ENCODE measurements at places on chromosomes 2 and 18.

DNA sequence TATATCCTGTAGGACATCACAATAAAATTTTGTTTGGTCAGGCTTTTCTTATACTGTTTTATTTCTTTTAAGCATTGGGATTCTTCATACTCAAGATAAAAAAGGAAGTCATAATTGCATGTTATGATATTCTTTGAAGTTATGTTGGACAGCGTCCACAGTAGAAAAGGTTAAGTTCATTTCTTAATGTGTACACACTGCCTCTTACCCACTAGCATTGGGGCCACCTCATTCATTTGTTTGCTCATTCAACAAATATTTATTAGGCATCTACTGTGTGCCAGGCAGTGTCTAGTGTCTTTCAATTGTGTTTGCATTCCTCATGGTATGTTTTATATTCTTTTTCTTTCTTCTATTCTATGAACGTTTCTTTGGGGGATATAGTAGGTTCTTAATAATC, 70.2 kb downstream of the PTPRM start:
- no peak for DNase-seq

GRCh38 chr2:176494949-176495353, 225.7 kb downstream of the MTX2 start:
- no peak for DNase-seq

DNA sequence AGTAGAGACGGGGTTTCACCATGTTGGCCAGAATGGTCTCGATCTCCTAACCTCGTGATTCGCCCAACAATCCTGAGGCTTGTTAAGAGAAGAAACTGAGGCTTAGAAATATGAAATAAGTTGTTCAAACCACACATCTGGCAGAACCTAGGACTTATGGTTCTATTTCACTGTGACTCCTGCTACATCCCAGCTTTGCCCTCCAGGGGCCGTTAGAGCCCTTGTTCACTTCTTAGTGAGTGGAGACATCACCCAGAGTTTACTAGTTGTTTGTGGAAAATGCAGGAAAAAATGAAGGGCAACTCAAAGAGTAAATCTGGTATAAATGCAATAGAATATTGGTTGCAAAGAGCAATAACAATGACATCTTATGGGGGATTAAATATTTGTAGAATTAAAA, 43.9 kb downstream of the MARCHF4 start:
- DNase-seq = no peak

DNA sequence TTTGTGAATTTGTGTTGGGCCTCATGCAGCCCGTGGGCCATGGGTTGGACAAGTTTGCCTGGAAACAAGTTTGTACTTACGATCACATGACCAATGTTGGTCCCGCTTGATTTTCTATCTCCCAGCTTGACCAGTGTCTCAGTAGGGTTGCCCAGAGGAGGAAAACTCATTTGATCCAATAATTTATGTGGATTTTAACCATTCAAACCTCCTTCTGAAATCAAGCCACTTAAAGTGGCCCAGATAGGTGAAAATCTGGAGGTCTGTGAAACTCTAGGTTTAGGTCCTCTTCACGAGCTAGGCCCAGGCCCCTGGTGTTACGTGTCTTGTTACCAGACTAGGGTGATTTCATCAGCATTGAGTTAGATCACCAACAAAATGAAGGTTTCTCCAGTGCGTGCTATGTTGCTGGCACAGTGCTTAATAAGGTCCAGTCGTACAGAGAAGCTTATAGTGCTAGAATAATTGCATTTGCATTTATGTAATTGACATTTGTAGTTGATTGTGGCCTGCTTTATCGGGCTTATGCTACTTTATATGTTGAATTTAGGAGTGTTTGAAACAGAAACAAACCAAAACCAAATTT, 4.4 kb downstream of the ACTR2 start:
- peak; percentile 34 for DNase-seq

DNA sequence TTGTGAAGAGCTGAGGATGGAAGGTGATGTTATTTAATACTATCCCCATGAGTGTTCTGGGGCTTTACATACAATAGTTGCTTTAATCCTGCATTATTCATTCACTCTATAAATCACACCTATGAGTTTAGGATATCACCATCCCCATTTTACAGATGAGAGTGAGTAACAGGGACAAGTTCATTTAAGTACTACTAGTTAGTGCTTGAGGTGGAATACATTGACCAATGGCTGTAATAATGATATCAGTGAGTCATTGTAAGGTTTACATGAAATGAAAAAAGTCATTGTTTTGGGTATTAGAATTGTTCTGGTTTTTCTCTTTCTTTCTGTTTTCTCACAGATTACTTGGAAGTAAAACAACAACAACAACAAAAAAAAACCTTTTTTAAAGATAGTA, 42.5 kb downstream of the TANC1 start:
- no peak for DNase-seq

- DNase-seq = no peak
Observed at GRCh38 chr2:191691898-191692297, 14.0 kb downstream of the NABP1 start.

DNA sequence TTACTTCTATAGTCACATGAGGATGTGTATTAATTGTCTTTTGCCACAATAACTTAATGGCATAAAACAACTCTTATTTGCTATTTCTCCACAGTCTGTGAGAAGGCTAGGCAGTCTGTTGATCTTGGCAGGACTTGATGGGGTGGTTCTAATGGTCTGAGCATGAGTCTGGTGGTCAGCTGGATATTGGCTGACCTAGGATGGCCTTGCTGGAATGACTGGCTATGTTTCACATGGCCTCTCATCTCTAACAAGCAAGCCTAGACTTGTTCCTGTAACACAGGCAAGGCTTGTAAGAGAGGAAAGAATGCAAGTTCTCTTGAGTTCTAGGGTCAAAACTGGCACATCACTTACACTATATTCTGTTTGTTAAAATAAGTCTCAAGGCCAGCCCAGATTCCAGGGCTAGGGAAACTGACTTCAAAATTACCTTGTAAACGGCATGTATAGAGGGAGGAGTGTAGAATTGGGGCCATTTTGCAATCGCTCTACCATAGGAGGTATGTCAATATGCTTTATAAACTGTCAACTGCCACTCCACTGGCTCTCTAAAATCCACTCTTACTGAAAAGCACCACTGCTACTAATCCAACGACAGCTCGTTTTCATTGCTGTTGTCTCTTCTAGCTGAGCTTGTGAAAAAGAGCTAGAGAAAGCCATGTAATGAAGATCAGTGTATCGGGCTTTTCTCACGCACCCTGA, 325.0 kb upstream of the PKDCC start:
- DNase-seq = no peak

GRCh38 chr18:52325997-52326396, 14.0 kb upstream of the DCC start:
- no peak for DNase-seq

DNA sequence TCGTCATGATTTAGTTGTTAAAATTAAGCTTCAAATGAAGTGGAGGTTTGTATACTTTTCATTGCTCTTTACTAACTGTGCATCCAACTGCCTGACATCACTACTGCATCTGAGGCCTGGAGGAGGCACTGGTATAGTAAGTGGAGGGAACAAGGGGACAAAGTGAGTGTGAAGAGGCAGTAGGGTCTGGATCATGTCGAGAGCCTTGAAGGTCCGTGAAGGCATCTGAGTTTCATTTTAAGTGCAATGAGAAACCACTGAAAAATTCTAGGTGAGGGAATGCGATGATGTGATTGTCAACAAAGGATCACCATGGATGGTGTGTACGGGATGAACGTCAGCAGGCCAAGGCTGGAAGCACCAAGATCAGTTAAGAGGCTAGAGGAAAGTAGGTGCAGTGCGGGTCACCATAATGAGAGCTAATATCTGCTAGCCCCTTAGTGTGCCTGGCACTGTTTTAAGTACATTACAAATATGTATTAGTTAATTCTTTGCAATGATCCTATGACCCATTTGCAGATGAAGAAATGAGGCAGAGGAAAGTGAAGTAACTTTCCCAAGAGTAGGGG, 96.1 kb downstream of the CABYR start:
- no peak for DNase-seq

DNA sequence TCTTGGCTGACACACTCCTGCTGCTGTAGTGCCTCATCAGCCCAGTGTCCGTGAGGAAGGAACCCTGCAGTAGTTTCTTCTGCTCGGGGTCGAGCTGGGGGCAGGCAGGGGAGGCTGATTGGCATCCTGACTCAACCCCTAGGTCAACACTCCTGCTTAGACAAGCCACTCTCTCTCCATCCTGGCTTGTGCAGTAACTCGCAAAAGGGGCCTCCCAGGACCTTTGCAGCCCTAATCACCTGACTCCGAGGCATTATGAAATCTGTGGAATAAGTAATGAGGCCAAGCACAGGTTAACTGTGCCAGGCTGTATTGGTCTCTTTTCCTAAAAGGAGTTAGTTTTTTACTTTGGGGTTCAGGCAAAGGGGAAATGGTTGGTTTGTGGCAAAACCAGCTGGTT, 92.4 kb upstream of the ACAA2 start:
- no peak for DNase-seq

DNA sequence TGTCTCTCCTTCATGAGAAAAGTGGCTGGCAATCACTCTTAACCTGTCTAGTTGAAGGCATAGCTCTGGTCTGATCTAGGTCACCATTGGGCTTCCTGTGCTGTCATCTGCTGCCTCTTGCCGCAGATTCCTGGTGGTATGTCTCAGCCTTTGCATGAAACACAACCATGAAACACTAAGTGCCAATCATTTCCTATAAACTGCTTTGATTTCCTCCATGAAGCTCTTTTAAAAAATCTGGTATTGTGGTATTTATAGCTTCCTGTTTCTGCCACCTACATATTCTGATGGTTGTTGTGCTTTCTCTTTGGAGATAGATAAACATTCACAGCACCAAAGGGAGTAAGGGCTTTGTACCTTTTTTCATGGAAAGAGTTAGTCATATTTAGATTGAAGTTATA, 120.0 kb upstream of the EPC2 start:
- DNase-seq = no peak

DNA sequence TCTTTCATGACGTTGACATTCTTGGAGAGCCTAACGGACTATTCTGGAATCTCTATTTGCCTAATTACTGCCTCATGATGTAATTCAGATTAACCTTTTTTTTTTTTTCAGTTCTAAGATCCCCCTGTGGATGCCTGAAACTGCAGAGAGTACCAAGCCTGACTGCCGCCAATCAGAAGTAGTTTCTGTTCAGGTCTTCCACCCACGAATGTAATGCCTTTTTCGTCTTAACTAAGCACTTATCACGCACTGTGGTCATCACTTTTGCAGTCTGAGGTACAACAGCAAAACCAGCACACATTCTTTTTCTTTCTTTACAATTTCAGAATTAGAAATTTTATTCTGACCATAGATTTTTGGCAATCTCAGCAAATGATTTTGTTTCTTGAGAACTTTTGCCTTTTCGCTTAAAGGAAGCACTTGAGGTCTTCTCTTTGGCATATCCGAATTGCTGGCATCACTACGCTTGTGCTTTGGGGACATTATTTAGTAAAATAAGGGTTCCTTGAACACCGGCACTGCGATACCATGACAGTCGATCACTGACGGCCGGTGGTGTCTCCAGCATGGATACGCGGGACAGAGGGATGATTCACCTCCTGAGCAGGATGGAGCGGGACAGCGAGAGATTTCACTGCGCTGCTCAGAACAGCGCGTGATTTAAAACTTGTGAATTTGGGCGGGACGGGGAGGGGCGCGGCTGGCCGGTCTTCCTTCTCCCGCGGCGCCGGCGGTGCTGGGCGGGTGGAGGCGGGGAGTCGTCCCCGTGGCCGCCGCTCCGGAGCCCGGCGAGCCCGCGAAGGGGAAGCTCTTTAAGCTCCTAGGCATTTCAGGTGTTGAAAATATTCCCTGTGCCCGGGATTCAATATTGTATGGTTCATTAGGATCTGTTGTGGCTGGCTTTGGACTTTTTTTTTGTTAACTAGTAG, 32.0 kb upstream of the GPR55 start:
- peak; percentile 75 for DNase-seq

DNA sequence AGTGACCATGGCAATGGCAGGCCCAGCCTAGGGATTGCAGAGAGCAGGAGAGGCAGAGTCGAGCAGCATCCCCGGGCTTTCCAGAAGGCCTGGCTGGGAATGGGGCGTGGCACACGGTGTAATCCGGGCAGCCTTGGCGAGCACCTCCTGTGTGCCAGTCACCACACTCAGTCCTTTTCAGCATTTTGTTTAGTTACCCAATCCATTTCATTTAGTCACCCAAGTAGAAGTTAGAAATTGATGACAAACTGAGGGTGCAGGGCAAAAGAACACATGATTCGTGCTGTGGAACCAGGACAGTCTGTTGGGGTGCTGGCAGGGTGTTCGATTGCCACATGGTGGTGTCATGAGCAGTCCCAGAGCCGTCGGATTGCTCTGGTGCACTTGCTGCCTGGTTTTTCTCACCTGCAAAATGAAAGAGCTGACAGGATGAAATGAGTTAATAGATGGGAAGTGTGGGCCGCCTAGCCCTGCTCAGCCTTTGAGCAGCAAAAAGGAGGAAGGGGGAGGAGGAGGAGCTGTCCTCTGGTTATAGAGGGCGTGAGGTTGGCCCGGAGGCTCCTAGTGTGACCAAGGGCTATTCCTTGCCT, 299.4 kb downstream of the AGAP1 start:
- DNase-seq = no peak

DNA sequence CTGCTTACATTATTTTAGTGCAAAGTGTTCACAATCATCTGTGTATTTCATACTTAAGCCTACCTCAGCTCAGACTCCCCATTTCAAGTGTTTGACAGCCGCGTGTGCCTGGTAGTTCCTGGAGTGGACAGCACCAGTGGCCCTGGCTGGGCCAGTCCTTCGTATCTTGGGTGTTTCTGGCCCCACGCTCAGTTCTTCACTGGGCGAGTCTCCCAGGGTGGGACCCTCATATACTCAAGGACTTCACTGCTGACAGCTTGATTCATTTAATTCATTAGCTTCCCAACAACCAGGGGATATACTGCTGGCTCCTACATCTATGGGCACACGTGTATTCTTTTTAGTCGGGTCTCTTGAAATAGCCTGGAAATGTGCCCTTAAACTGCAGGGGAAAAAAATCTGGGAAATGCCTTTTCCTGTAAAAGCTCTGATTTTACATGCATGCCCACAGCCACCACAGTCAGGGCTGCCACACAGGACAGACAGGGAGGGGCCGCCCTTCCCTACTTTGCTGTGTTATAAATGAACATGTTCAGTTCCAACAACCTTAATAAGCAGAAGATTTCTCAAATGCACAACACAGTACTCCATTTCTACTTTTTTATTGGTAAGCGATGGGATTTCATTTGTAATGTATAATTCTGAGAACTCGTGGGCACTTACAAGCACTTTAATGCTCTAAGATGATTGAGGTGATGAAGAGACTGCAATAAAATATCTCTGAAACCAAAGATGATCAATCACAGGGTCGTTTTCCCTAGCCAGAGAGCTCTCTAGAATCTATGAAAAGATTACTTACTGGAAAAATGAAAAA, 205.5 kb upstream of the REV1 start:
- no peak for DNase-seq

- DNase-seq = no peak
Observed at GRCh38 chr18:70082430-70082829, 123.1 kb downstream of the RTTN start.

- DNase-seq = no peak
Observed at GRCh38 chr2:152483276-152484063, 148.5 kb downstream of the FMNL2 start.

- no peak for DNase-seq
Observed at GRCh38 chr2:5691985-5692529, at the start of gene SOX11. Gene SOX11, plus strand, starts transcription at chr2:5692384. Its CDS starts 338 bp downstream, at chr2:5692722.

GRCh38 chr2:30341500-30342267, 105.4 kb upstream of the LCLAT1 start:
- no peak for DNase-seq

- no peak for DNase-seq
Observed at GRCh38 chr2:159454185-159454584, 162.2 kb downstream of the BAZ2B start.

- no peak for DNase-seq
Observed at GRCh38 chr2:48439102-48439501, 90.9 kb upstream of the STON1 start.

- DNase-seq = no peak
Observed at GRCh38 chr2:113875135-113875534, 14.8 kb upstream of the ACTR3 start.
